Activated T-cell treated with anti-CD3 and anti-CD28 coated beads for 24 hours (primary cell): ENCODE measurements at places on chromosomes 5 and 9.

DNA sequence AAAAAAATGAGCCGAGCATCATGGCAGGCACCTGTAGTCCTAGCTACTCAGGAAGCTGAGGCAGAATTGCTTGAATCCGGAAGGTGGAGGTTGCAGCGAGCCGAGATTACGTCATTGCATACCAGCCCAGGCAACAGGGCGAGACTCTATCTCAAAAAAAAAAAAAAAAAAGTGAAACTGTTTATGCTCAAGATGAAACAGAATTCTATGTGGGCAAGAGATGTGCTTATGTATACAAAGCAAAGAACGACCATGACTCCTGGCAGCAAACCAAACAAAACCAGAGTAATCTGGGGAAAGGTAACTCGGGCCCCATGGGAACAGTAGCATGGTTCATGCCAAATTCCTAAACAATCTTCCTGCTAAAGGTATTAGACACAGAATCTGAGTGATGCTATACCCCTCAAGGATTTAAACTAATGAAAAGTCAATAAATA is 32.6 kb upstream of the PLAC8L1 start:
- no peak for DNase-seq

GRCh38 chr5:589173-589572 is 23.0 kb upstream of the CEP72 start:
- DNase-seq: no peak

DNA sequence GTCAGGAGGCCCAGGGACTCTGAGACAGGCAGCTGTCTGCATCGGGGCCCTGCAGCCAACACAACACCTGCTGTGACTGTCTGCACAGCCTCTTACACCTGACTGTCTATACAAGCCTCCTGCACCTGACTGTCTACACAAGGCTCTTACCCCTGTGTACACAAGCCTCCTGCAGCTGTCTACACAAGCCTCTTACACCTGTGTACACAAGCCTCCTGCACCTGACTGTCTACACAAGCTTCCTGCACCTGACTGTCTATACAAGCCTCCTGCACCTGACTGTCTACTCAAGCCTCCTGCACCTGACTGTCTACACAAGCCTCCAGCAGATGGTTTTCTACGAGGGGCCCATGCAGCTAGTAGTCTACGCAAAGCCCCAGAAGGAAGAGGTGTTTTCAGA is 18.6 kb downstream of the IRX2 start:
- DNase-seq: no peak

DNA sequence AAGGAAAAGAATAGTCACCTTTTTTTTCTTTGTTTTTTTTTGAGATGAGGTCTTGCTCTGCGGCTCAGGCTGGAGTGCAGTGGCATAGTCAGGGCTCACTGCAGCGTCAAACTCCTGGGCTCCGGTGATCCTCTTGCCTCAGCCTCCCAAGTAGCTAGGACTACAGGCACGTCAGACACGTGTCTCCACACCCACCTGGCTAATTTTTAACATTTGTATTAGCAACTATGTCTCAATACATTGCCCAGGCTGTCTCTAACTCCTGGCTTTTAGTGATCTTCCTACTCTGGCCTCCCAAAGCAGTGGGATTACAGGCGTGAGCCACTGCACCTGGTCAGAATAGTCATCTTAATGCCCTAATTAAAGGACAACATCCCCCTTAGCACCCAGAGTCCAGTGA is 54.4 kb upstream of the CTSL start:
- no peak for DNase-seq

GRCh38 chr9:77752554-77752953 is 104.4 kb upstream of the GNA14 start:
- DNase-seq: no peak

DNA sequence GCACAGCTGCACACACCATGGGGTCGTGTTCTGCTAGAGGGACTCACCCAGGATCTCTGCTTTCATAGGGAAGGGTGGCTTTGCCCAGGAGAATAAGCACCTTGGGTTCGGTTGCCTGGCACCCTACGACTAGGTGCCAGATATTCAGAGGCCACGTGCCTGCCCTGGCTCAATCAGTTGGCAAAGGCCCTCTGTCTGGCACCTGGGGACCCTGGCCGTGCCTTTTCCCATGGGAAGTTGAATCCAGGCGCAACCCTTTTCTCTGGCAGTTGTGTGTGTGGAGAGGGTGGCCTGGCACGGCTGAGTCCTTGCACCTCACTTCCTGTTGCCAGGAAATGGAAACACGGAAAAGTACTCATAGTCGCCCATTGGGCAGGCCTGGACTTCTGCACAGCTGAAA is 10.2 kb upstream of the ANKH start:
- no peak for DNase-seq
